G401 (cell line): ENCODE measurements at places on chromosomes 7 and 10. TPM values are rescaled to one million over a fixed set of nuclear protein-coding genes. Genes with fewer than 3 reads are reported as not detected.

PLEKHS1 gene
- total RNA-seq: not detected in 2 replicates

BAMBI gene
- total RNA-seq: 230 and 279 TPM in 2 replicates

FAM180A gene
- not detected in 2 replicates for total RNA-seq

CDHR1 gene
- total RNA-seq: not detected in 2 replicates

RPEL1 gene
- total RNA-seq: 0.03 and 0.06 TPM in 2 replicates

GRCh38 chr10:11682851-11683250 is 59.3 kb upstream of the ECHDC3 start:
- DNase-seq: no peak

GRCh38 chr10:99328579-99329303 is 415 bp upstream of the CNNM1 start:
- peak; percentile 63 for DNase-seq

DNA sequence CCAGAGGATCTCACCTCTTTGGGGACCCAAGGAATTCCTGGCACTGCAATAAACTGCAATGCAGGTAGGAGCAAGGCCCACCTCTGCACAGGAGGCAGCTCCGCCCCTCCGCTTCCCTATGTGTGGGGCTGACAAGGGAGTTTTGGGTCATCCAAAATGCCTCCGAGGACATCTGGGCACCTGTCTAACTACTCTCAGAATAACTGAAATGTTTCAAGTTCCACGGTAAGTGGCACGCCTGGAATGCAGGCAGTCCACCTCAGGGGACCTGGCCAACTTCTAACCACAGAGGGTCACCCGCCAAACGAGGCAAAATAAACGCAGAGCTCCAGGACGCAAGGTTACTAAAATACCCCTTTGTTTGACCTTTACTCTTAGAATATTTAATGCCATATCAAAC is 102.5 kb downstream of the FGFR2 start:
- DNase-seq: no peak

DNA sequence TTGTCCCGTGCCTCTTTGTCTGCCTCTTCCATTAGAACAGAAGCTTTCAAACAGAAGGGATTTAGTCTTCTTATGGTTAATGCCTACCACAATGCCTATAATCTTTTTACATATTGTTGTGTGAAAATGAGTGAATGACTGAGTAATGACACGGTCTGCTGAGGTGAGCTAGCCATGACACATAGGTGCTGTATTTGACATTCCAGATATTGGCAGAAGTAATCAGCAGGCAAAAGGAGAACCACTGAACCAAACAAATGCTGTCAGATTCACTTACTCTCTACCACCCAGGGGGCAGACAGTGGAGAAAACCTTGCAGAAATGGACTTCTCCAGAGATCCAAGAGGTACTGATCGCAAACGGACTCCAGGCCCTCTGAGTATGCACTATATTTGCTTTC is 377.2 kb upstream of the VWC2 start:
- DNase-seq: no peak

GRCh38 chr10:785089-785860 is 95.8 kb upstream of the DIP2C start:
- DNase-seq: no peak

DNA sequence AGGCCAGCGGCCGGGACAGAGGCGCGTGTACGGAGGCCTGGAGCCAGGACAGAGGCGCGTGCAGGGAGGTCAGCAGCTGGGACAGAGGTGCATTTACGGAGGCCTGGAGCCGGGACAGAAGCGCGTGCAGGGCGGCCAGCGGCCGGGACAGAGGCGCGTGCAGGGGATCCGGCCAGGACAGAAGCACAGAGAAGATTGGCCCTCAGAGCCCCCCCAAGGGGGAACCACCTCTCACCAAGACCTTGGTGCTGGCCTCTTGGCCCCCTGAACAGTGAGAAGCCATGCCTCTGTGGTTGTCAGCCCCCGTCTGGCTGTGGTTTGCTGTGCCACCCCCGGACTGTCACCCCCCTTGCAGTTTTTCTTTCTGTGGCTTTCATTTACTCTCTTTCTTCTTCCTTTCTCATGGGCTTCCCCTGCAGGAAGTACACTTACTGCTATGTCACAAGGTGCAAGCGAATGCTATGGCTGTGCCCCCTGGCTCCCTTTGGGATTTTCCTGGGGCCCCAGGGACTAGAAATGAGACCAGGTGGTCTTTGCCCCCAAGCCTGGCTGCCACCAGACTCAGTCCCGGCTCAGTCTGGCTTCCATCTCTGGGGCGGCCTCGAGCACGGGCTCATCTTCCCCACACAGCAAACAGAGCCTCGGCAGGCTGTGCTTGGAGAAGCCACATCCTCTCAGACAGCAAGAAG is 41.1 kb downstream of the INSIG1 start:
- DNase-seq: no peak

DNA sequence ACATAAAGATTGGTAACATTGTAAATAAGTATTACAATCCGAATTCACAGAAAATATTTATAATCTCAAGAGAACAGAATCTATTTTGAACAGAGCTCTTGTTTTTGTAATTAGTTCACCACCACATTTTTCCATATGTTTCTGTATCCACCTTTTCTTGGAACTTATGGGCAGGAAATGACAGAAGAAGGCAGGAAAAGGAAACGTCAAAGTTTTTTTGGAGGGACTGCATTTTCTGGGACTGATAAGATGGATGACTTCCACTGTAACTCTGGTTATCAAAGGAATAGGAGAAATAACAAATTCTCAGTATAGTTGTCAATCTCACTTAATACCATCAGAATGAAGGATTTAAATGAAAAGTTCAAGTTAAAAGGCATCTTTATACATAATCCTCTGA is 75.1 kb upstream of the SMNDC1 start:
- no peak for DNase-seq
